ENCODE measurements at places on chromosomes 5 and 9.

GRCh38 chr5:109468288-109468676 is 58.5 kb upstream of the PJA2 start:
- no peak for DNase-seq
- peaks cover 13% of the 10 kb centered on the region for H3K4me1 ChIP-seq
- H3K36me3 ChIP-seq: no peaks in the 10 kb centered on the region
- no peak overlapping the region for H3K27ac ChIP-seq

- H3K27ac ChIP-seq: no peak overlapping the region
- H3K27me3 ChIP-seq: no peaks in the 10 kb centered on the region
- H3K4me3 ChIP-seq: no peak overlapping the region
- peaks cover 4% of the 10 kb centered on the region for H3K36me3 ChIP-seq
- no peaks in the 10 kb centered on the region for H3K4me1 ChIP-seq
Observed at GRCh38 chr9:28293369-28294090, 720.2 kb upstream of the C9orf72 start.

DNA sequence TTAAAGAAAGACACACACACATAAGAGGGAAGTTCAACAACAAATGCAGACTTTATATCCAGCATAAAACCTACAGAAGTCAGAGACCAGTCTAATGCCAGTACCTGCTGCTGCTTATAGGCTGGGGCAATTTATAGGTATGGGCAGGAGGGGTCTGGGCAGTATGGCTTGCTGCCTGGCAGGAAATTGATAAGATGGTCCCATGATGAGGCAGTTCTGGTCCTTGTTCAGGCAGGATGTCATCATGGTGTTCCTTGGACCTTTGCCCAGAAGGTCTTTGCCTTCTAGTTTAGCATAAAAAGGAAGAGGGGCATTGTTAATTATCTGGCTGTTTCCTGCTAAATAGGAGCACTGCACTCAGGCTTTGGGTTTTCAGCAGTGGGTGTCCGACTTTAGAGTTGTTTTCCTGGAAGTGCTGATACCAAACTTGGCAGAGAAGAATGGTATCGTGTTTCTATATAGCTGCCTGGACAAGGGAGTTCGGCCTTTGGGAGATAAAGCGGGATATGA is 10.4 kb upstream of the PDCD1LG2 start:
- H3K4me1 ChIP-seq: no peaks in the 10 kb centered on the region
- H3K4me3 ChIP-seq: no peak overlapping the region
- no peaks in the 10 kb centered on the region for H3K27me3 ChIP-seq
- H3K27ac ChIP-seq: no peak overlapping the region
- H3K36me3 ChIP-seq: no peaks in the 10 kb centered on the region

GRCh38 chr5:174503461-174504265 is 220.7 kb upstream of the MSX2 start:
- H3K4me3 ChIP-seq: no peak overlapping the region
- H3K27me3 ChIP-seq: peaks cover 1% of the 10 kb centered on the region
- no peaks in the 10 kb centered on the region for H3K4me1 ChIP-seq
- H3K27ac ChIP-seq: no peak overlapping the region

DNA sequence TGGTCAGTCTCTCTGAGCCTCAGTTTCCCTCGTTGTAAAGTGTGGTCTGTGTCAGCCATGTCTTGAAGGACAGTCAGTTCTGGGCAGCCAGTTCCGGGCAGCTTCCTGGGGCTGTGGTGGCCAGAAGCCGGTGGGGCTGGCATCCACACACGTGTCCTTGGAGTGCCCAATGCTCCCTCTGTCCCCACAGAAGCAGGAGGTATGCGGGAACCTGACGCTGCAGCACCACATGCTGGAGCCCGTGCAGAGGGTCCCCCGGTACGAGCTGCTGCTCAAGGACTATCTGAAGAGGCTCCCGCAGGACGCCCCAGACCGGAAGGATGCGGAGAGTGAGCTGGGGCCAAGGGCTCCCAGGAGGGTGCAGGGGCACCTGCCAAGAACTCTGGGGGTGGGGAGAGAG is 48.4 kb upstream of the SUSD3 start:
- H3K4me3 ChIP-seq: no peak overlapping the region
- no peak overlapping the region for H3K27ac ChIP-seq
- H3K27me3 ChIP-seq: no peaks in the 10 kb centered on the region

- no peaks in the 10 kb centered on the region for H3K4me1 ChIP-seq
- H3K27me3 ChIP-seq: no peaks in the 10 kb centered on the region
- no peaks in the 10 kb centered on the region for H3K36me3 ChIP-seq
- no peak overlapping the region for H3K27ac ChIP-seq
- DNase-seq: no peak
Observed at GRCh38 chr5:124948754-124949275, 202.4 kb upstream of the ZNF608 start.

DNA sequence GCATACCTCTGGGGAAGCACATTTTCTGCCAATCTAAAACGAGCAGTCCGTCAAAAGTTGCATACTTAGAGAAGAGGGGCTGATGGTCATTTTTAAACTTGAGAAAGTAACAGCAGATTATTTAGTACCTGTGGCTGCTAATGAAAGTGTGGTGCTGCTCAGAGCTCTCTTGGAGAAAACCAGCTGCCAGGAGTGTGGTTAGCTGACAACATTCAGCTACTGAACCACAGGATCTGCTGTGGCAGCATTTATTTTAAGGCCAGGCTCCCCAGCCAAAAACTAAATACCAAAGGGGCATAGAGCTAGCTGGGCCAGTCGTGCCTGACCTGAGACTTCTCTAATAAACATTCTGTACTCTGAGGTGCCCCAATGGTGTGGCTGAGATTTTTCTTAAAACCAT is 203.6 kb downstream of the EDIL3 start:
- no peaks in the 10 kb centered on the region for H3K27me3 ChIP-seq
- no peaks in the 10 kb centered on the region for H3K36me3 ChIP-seq
- no peak overlapping the region for H3K4me3 ChIP-seq
- peaks cover 23% of the 10 kb centered on the region for H3K4me1 ChIP-seq

DNA sequence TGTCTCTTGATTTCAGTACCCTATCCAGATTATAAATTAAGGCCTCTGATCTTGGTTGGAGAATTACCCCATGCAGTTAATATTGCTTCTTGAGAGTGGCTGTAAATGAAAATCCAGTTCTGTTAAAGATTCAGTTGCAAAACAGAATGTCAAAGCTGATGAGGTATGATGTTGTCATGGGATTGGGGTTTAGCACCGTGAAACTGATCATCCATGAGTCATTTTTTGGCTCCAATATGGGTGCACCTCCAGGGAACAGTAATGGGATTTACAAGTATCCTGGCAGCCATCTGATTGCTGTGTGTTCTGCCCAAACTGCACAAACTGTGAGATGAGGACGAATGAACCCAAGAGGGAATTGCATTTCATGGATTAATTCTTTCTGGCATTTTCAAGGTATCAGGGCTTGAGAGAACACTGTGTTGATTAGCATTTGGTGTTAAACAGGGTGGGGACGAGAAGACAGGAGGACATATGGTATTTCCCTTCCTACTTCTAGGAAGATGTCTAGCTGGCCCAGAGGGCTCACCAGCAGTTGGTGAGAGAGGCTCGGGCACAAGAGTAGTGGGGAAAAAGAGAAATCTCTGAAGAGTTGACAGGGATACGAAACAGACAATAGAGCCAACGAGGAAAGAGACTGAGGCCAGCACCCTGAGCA is 214.7 kb downstream of the GAS1 start:
- peak overlapping the region; percentile 14 for H3K27ac ChIP-seq
- no peak for DNase-seq
- peaks cover 1% of the 10 kb centered on the region for H3K27me3 ChIP-seq
- peaks cover 15% of the 10 kb centered on the region for H3K4me1 ChIP-seq

DNA sequence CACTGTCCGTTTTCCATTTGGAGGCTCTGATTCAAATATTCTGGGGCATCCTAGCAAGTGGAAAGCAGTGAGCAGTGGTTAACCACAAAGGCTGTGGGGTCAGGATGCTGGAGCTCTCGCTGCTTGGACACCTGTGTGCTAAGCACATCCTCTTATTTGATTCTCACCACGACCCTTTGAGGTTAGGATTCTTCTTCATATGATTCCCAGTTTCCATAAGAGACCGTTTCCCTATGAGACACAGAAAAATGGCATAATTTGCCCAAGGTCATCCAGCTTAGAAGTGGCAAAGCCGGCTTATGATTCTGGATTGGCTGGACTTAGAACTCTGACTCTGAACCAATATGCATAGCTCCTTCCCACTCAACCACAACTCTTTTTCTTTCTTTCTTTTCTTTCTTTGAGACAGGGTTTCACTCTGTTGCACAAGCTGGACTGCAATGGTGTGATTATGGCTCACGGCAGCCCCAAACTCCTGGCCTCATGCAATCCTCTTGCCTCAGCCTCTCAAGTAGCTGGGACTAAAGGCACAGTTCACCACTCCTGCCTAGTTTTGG is 207.7 kb downstream of the TTLL11 start:
- peaks cover 33% of the 10 kb centered on the region for H3K4me1 ChIP-seq
- peaks cover 5% of the 10 kb centered on the region for H3K36me3 ChIP-seq
- peaks cover 3% of the 10 kb centered on the region for H3K27me3 ChIP-seq
- no peak for DNase-seq
- H3K27ac ChIP-seq: no peak overlapping the region
- H3K4me3 ChIP-seq: no peak overlapping the region

GRCh38 chr5:1760231-1760630 is 39.4 kb downstream of the MRPL36 start:
- H3K4me3 ChIP-seq: no peak overlapping the region
- peaks cover 9% of the 10 kb centered on the region for H3K36me3 ChIP-seq
- H3K27ac ChIP-seq: no peak overlapping the region
- H3K27me3 ChIP-seq: peaks cover 2% of the 10 kb centered on the region
- no peaks in the 10 kb centered on the region for H3K4me1 ChIP-seq

GRCh38 chr5:161042443-161042842 is 190.4 kb upstream of the ATP10B start:
- no peaks in the 10 kb centered on the region for H3K36me3 ChIP-seq
- DNase-seq: no peak
- no peak overlapping the region for H3K4me3 ChIP-seq
- H3K4me1 ChIP-seq: no peaks in the 10 kb centered on the region
- no peaks in the 10 kb centered on the region for H3K27me3 ChIP-seq
- H3K27ac ChIP-seq: no peak overlapping the region

GRCh38 chr5:82494942-82495341 is 216.8 kb upstream of the RPS23 start:
- peaks cover 1% of the 10 kb centered on the region for H3K27me3 ChIP-seq
- no peaks in the 10 kb centered on the region for H3K4me1 ChIP-seq
- DNase-seq: no peak
- no peak overlapping the region for H3K27ac ChIP-seq
- no peak overlapping the region for H3K4me3 ChIP-seq

GRCh38 chr5:79893976-79894375 is 97.1 kb downstream of the MTX3 start:
- H3K4me3 ChIP-seq: no peak overlapping the region
- DNase-seq: no peak
- H3K27ac ChIP-seq: no peak overlapping the region
- H3K36me3 ChIP-seq: no peaks in the 10 kb centered on the region

DNA sequence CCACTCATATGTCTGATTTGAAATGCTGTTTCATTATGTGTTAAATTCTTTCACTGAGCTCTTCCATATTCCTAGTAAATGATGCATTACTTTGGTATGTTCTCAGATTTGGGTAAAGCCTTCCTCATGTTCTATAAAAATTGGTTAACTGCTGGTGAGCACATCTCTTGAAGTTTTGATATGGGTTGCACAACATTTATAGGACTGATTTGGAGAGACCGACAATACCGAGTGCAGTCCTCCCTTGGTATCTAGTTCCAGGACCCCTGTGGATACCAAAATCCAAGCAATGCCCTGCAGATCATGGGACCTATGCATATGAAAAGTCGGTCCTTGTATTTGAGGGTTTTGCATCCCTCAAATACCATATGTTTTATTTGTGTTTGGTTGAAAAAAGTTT is 37.8 kb downstream of the WDR36 start:
- DNase-seq: no peak
- peaks cover 3% of the 10 kb centered on the region for H3K27me3 ChIP-seq
- no peak overlapping the region for H3K27ac ChIP-seq
- H3K4me3 ChIP-seq: no peak overlapping the region
- H3K36me3 ChIP-seq: no peaks in the 10 kb centered on the region
- peaks cover 26% of the 10 kb centered on the region for H3K4me1 ChIP-seq

- no peaks in the 10 kb centered on the region for H3K4me1 ChIP-seq
- no peak overlapping the region for H3K27ac ChIP-seq
- no peak overlapping the region for H3K4me3 ChIP-seq
- DNase-seq: no peak
Observed at GRCh38 chr5:74895906-74896305, 29.7 kb upstream of the FAM169A start.

DNA sequence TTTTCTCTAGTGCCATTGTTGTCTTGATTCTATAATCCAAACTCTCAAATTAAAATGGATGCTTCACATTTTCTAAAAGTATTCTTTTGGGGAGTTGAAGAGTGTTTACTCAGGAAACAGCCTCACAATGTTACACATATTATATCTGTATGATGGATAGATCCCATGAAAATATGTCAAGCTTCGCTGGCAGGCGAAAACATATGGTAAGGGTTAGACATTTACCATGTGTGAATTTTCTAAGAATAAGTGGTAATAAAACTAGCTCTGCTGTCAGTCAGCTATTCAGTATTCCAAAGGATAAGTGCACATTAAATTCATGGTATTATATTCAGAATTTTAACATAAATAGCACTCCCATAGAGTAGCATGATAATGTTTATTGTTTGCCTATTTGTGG is 13.3 kb upstream of the ADCY2 start:
- DNase-seq: no peak
- H3K27me3 ChIP-seq: no peaks in the 10 kb centered on the region
- no peak overlapping the region for H3K27ac ChIP-seq
- H3K4me3 ChIP-seq: no peak overlapping the region
- no peaks in the 10 kb centered on the region for H3K36me3 ChIP-seq

GRCh38 chr9:98973576-98973975 is 29.9 kb downstream of the COL15A1 start:
- DNase-seq: no peak
- peaks cover 24% of the 10 kb centered on the region for H3K4me1 ChIP-seq
- peaks cover 6% of the 10 kb centered on the region for H3K27me3 ChIP-seq
- no peak overlapping the region for H3K4me3 ChIP-seq

DNA sequence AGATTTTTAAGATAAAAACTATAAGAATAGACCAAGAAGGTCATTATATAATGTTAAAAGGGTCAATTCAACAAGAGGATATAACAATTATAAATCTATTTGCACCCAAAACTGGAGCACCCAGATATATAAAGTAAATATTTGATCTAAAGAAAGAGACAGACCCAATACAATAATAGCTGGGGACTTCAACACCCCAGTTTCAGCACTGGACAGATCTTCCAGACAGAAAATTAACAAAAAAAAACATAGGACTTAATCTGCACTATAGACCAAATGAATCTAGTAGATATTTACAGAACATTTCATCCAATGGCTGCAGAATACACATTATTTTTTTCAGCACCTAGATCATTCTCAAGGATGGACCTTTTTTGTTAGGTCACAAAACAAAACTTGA is 331.9 kb downstream of the SPOCK1 start:
- H3K36me3 ChIP-seq: no peaks in the 10 kb centered on the region
- peaks cover 4% of the 10 kb centered on the region for H3K4me1 ChIP-seq
- H3K27ac ChIP-seq: no peak overlapping the region
- H3K4me3 ChIP-seq: no peak overlapping the region
- DNase-seq: no peak
- no peaks in the 10 kb centered on the region for H3K27me3 ChIP-seq

GRCh38 chr5:58281189-58281588 is 178.7 kb downstream of the PLK2 start:
- H3K27me3 ChIP-seq: no peaks in the 10 kb centered on the region
- DNase-seq: no peak
- no peaks in the 10 kb centered on the region for H3K36me3 ChIP-seq
- H3K4me3 ChIP-seq: no peak overlapping the region
- no peak overlapping the region for H3K27ac ChIP-seq

GRCh38 chr9:19496321-19497050 is 87.7 kb downstream of the ACER2 start:
- H3K27ac ChIP-seq: no peak overlapping the region
- no peak overlapping the region for H3K4me3 ChIP-seq
- H3K4me1 ChIP-seq: peaks cover 13% of the 10 kb centered on the region
- no peaks in the 10 kb centered on the region for H3K27me3 ChIP-seq
- H3K36me3 ChIP-seq: peaks cover 7% of the 10 kb centered on the region
- no peak for DNase-seq

GRCh38 chr5:140249536-140249935 is 53.4 kb downstream of the PFDN1 start:
- H3K4me3 ChIP-seq: no peak overlapping the region
- DNase-seq: no peak
